Neuronal stem cell (in vitro differentiated cells): ENCODE measurements at places on chromosomes 5 and 9.

DNA sequence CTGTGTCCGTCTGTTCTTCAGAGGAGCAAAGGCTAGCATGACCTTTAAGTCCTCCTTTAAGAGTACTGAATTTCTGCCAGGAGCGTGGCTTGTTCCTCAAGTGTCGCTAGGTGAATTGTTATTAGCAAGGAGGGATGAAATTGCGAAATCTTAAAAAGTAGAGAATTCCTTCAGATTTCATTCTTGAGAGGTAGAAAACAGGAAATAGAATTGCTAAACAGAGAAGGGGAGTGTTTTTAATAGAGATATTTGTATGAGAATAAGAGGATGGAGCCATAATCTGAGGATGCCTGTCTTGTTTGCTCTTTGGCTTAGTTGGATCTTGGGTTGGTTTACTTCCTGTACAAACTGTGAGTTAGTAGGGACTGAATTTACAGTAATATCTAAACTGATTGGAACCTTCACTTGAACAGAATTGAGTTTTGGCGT is 39.2 kb downstream of the EXOSC2 start:
- no peak for DNase-seq

DNA sequence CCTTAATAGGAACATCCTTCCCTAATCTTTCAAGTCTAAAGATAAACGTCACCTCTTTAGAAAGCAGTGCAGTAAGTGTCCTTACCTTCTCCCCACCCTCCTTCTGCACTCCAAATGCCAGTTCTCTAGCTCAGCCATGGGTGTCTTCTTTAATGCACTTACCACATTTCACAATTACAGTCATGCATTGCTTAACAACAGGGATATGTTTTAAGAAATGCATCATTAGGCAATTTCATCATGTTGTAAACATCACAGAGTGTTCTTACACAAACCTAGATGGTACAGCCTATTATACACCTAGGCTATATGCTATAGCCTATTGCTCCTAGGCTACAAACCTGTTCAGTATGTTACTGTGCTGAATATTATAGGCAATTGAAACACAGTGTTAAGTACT is 91.2 kb downstream of the RFX3 start:
- DNase-seq = no peak

GRCh38 chr5:40649463-40650030 is 30.2 kb upstream of the PTGER4 start:
- DNase-seq = no peak

- peak; percentile 17 for DNase-seq
Measured at GRCh38 chr5:135190416-135191083, 156.5 kb upstream of the PITX1 start.

DNA sequence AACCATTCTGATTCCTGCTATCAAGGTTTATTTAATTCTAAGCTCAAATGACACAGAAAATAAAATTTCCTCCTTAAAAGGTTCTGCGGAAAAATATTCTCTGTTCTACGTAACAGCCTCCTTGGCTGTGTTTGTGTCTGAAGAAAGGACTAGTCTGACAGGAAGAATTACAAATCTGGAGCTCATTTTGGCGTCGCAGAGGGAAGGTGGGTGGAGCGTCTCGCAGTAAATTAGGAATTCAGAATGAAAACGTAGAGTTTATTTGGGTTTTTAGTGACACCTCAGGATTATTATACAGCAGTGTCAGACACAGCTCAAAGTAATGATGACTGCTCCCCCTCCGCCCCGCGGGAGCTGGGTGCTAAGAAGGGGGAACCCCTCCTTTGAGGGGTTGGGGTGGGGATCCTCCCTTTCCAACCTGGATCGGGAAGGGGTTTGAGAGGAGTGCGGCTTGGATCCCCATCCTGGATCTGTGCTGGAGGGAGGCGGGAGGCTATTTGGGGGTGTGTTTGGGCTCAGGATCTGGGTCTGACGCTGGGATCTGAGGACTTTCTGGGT is 933 bp upstream of the TGFBR1 start:
- DNase-seq = no peak

DNA sequence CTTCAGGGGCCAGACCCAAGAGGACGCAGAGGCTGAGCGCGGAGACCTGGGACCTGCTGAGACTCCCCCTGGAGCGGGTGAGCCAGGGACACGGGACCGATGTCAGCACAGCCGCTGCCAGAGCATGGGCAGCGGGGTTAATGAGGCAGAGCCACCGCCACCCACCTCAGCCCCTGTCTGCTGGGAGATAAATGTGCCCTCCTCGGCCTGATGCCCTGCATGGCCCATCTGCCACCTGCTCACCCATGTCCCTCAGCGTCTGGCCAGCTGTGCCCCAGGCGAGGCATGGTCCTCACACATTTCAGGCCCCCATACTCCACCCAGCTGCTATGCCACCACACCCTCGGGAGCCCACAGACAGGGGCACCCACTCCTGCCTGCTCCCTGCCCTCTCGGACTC is 14.9 kb downstream of the DNLZ start:
- no peak for DNase-seq

GRCh38 chr5:55051357-55051756 is 27.3 kb downstream of the GZMK start:
- DNase-seq = no peak

GRCh38 chr5:157948738-157949410 is 89.9 kb upstream of the CLINT1 start:
- peak; percentile 84 for DNase-seq

DNA sequence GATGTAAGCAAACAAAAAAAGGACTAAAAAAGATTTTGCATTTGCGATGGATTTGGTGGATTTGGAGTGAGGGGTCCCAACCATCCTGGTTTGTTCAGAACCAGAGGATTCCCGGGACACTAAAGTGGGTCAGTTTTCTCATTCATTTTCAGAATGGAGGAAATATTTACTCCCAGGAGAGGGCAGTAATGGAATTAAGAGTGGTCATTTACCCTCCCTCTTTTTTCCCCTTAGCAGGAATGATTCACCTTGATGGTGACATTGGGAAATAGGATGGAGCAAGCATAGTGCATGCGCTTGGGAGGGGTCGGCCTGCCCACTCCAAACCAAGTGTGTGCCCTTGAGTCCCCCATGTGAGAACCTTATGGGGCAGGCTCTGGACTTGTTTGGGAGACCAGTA is 164.2 kb upstream of the PUM3 start:
- DNase-seq = no peak

- no peak for DNase-seq
Measured at GRCh38 chr9:16125629-16126028, 572.8 kb downstream of the CCDC171 start.

- no peak for DNase-seq
Measured at GRCh38 chr5:41831155-41831554, 39.1 kb downstream of the OXCT1 start.

DNA sequence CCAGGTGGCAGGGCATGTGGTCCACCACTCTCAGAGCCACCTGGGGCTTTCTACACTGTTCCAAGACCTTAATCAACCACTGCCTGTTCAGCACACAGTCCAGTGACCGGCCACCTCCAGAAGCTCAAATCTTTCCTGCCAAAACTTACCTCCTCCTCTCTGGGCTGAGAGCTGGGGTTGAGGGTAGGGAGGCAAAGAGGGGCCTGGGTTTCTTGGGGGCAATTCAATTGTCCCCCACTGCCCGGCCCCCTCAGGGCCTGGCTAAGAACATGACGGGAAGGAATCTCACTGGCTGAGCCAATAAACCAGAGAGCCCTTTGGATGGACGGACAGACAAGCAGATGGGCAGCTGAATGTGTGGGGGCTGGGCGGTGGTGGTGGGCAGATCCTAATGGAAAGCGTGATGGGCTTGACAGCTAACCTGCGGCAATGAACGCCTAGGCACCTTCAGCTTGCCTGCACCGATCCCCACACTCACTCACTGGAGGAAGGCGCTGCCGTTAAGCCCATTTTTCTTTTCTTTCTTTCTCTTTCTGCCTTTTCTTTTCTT is 5.4 kb downstream of the NR5A1 start:
- DNase-seq = no peak
